Fibroblast of skin of right quadriceps (primary cell): ENCODE measurements at places on chromosomes 5 and 9.

- no peak for DNase-seq
Observed at GRCh38 chr5:2168601-2169429, 286.1 kb upstream of the IRX4 start.

DNA sequence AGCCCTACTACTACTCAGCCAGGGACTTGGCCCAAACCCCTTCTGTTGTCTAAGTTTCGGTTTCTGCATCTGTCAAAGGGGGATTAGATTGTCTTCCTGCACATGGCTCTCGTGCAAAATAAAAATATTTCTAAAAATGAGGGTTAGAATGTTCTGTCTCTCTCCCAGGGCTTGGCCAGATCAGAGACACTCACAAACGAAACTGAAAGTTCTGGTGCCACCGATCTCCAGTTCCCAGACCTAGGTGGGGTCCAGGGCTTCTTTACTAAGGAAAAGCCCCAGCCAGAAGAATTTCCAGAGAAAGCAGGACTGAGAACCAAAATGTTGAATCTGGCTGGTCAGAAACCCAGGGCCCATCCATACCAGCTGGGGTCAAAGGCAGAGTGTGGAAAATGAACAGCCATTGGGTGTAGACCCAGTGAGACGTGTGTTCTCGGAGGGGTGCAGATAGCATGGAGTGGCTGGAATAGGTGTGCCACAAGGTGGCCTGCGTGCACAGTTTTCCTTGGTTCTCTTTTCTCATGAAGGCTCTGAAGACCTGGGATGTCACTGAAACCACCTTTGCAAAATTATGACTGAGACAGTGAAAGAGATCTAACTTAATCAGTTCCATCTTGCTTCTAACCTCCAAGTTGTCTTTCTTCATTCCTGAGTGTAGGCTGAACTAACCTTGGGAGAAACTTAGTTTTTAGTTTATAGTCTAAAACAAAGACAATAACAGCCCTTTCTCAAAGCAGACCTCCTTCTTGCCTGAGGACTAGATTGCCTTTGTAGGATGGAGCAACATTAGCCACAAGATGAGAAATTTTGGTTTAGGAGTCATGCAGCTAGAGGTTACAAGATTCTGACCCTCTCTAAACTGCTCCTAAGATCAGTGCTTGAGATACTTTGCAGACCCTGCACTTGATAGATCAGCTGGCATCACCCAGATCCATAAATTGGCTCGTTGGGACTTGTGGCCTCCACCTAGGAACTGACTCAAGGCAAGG lies 2.3 kb upstream of the SLC23A1 start:
- DNase-seq = no peak

- no peak for DNase-seq
Observed at GRCh38 chr9:127693143-127693542, 13.6 kb upstream of the CFAP157 start.

GRCh38 chr9:132989414-132989996 lies 11.0 kb downstream of the GFI1B start:
- DNase-seq = no peak

GRCh38 chr9:8428389-8428788 lies 628.8 kb upstream of the DMAC1 start:
- no peak for DNase-seq
